ENCODE measurements at places on chromosomes 13 and 19.

DNA sequence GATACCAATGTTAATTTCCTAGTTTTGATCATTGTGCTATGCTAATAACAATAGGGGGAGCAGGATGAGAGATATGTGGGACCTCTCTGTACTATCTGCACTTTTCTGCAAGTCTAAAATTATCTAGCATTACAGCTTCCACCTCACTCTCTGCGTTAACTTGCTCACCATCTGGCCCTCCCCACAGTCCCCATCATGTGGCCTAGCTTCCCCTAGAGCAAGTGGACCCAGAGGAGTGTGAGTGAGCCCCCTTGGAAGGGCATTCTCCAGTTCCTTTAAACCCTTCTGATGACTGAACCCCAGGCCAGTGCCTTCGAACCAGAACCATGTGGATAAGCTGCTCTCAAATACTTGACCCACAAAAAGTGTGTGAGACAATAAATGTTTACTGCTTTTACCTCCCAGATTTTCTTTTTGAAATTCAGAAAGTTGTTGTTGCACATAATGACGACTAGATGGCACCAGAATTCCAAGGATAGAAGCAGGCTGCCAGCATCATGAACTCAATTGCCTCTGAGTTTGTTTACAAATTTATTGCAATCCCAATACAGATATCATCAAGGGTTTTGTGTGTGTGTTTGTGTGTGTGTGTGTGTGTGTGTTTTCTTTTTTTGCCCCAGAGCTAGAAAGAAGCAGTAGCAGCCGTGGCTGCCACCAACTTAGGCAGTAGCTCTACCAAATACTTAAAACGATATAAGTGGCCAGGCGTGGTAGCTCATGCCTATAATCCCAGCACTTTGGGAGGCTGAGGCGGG is 49.0 kb upstream of the ZNF780A start:
- peak; percentile 64 for DNase-seq

DNA sequence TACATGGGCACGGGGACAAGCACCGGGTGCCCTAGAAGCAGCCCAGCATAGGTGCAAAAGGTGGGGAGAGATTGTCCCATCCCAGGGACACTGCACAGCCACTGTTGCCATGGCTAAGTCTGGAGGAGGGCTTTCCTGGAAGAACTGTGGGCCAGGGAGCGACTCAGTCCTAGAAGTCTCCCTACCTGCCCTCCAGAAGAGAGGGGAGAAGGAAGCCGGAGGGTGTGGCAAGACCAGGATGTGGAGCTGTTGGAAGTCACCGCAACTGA is 2.3 kb upstream of the FBN3 start:
- DNase-seq, result no peak

GRCh38 chr13:21237081-21237480 is 60.6 kb downstream of the MRPL57 start:
- DNase-seq, result no peak

DNA sequence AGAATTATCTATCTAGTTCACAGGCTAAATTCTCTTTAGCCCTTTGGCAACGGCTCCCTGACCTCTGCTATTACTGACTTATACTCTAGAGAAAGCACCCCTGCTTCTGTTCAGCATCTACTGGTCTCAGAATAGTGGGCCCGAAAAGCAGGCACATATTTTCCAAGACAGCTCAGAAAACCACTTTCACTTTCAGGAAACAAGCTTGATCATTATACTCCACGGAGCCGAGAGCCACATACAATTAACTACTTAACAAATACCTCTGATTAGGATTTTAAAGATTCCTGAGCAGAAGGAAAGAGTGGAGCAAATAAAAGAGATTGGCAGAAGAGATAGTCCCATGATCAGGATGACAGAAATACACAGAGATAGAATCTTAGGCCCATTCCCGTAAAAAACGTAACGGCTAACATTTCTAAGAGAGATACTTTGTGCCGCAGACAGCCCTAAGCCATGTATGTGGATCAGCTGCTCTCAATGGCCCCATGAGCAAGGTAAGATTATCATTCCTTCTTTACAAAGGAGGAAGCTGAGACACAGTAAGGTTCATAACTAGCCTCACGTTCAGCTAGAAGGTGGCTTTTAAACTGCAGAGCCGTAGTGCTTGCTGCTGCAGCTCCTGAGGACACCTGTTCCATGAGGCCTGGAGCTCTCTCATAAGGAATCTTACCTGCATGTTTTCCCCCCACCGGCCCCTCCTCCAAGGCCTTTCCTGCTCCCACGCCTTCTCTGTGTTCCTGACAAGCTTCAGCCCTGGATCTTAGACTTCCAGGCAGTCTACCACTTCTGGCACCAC is 227.2 kb downstream of the FOXO1 start:
- no peak for DNase-seq

- DNase-seq, result no peak
These were observed 607.6 kb downstream of the SLITRK1 start for GRCh38 chr13:83274679-83275078.

DNA sequence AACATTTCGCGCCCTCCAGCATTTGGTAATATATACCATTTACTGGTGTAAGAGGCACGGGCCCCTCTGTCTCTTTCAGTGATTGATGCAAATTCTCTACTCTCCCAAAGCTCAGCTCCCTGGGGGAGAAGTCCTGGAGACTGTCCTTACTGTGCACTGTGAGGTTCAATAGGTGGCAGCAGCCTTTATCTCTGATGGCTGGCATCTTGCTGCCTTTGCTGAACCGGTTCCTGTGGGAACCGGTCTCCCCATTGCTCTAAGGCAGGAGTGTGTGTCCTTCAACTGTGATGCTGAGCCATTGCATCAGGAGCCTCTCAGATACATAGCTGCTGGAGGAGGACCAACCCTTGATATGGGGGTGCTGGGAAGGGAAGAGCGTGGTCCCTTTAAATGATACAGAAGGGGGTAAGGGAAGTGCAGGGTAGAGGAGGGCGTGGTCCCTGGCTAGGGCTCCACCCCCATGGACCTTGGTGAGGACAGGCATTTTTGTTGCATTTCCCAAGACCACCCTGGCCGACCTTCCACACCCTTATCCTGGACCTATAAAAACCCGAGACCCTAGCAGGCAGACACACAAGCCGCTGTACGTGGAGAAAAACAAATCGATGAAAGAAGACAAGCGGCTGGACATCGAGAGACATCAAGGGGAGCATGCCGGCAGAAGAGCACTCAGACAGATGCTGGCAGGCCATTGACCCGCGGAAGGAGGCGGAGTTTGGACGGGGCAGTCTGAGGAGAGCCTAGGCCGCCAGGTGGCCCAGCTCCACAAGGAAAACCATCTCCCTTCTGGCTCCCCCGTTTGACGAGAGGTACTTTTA is 41.1 kb upstream of the GTF3A start:
- no peak for DNase-seq

DNA sequence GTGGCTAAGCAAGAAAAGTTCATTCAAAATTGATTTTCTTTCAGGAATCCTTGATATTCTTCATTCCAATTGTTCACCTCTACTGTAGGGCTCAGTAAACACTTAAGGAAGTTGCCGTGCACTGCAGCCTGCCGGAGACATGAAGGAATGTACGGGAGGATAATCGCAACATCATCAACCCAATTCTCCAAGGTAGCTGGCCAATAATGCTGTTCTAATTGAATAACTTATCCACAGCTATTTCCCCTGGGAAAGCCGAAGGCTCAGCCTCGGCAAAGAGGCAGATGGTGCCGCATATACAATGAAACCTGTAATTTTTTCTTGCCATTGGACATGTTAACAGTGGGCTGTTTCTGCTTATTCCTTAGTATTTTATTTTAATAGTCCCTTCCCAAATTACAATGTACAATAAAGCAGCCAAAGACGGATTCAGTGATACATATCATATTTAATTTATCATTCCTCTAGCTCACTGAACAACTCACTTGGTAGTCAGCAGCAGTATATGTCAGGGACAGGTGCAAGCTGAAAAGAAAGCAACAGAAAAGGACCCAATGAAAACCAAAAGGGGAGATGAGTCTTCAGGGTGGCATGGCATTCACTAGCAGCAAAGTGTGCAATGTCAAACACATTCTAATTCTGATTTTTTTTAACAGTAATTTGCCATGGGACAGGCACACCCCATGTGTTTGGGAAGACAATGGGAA is 420.5 kb upstream of the KLF12 start:
- no peak for DNase-seq

DNA sequence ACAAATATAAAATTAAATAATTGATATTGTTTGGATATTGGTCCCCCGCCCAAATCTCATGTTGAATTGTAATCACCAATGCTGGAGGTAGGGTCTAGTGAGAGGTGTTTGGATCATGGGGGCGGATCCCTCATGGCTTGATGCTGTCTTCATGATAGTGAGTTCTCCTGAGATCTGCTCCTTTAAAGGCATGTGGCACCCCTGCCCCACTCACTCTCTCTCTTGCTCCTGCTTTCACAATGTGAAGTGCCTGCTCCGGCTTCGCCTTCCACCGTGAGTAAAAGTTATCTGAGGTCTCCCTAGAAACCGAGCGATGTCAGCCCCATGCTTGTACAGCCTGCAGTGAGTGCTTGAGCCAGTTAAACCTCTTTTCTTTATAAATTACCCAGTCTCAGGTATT is 248.2 kb downstream of the PCDH9 start:
- DNase-seq, result no peak

GRCh38 chr13:24005755-24006281 is 108.5 kb upstream of the C1QTNF9B start:
- DNase-seq, result no peak

DNA sequence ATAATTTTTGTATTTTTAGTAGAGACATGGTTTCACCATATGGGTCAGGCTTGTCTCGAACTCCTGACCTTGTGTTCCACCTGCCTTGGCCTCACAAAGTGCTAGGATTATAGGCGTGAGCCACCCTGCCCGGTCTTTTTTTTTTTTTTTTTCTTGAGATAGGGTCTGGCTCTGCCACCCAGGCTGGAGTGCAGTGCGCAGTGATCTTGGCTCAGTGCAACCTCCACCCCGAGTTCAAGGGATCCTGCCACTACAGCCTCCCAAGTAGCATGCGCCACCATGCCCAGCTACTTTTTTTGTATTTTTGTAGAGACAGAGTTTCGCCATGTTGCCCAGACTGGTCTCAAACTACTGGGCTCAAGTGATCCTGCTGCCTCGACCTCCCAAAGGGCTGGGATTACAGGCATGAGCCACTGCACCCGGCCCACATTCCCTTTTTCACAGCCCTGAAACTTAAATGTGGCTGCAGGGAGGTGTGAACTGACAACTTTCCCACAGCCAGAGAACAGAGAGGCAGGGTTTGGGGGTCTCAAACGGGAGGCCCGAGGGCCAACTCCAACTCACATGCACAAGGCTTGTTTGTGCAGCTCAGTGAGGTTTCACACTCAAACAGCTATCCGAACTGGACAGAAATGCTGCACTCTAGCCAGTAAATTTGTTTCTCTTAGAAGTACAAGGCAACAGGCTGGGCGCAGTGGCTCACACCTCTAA is 4.4 kb upstream of the S1PR5 start:
- DNase-seq, result no peak

DNA sequence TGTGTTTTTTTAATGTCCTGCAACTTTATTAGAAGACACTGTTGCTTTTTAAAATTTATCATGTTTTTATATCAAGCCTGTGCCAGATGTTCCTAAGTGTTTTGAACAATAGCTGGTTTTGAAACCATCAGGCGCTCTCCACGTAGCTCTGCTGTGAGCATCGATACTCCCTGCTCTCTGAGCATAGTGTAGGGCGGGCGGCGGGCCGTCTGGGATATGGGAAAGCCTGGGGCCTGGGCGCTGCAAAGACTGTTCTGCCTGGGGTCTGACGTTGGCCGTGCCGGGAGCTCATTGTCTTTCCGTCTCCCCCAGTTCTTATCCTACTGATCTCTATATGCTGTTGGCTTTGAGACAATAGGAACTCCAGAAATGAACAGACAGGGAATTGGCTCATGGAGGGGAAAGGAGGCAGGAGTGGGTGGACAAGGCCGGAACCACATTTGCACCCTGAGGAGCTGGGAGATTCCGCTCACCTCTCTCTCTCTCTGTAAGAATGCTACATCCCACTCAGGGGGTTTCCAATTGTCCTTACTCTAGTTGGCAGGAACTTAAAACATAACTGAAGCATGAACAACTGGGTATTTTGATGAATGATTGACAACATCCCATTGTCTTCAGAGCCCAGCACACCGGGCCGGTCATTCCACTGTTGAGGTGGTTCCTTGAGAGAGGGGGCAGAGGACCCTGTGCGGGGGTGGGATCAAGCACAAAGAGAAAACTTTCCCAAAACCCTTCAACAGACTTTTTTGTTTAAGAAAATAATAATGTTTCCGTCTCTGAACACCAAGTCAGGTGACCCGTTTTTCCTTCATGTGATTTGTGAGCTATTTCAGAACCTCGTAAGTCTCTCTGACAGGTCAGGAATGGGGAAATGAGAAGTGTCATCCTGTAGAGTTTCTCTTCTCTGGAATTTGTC is 64.7 kb downstream of the COL4A2 start:
- DNase-seq, result no peak

DNA sequence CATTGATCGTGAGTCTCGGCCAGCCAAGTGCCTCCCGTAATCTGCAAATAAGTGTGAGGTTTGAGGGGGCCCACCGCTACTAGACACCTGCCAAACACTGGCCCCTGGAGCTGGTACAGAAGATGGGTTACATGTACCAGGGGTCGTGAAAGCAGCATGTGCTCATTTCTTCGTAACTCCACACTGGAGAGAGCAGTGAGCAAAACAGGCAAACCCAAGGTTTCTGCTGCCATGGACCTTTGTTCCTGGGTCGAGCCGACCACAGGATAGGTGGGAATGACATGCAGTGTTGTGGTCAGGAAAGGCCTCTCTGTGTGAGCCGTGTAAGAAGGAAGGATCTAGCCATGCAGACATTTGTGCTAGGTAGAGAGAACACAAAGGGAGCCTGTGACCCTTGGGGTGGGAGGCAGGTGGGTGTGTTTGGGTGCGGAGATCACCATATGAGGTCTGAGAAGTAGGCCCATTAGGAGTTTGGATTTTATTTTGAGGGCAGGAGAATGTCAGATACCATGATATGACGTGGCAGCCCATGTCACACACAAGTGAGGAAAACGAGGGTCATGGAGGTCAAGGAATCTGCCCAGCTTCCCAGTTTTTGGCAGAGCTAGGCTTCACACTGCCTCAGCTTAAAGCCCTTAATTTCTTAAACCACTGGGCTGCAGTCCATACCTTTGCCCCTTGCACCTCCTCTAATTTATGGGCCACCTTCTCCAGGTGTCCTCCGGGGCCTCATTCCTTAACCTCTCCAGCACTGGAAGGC is 919 bp downstream of the GTF3A start:
- DNase-seq, result no peak

DNA sequence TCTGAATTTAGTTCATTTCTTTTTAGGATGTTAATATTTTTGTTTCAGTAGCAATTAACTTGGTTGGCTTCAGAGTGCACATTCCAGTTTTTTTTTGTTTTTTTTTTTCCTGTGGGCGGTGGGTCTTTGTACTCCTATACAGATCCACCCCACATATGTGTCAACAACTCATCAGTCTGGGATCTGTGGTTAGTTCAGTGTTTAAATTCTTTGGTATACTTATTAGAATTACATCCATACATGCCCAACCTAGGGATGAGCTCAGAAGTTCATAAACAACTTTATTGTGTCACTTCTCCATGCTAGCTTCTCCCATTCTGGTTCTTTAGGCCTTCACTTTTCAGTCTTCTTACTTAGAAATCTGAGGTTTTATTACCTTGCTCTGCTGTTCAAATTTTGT is 50.9 kb downstream of the PCCA start:
- DNase-seq, result no peak
